Activated T-helper 9 cell treated with anti-CD3 and anti-CD28 coated beads, Interleukin-2, amount 50 U/mL, for 16 hours (primary cell): ENCODE measurements at places on chromosomes 7 and 10.

- DNase-seq: no peak
Observed at GRCh38 chr10:123621492-123621891, 44.7 kb upstream of the GPR26 start.

DNA sequence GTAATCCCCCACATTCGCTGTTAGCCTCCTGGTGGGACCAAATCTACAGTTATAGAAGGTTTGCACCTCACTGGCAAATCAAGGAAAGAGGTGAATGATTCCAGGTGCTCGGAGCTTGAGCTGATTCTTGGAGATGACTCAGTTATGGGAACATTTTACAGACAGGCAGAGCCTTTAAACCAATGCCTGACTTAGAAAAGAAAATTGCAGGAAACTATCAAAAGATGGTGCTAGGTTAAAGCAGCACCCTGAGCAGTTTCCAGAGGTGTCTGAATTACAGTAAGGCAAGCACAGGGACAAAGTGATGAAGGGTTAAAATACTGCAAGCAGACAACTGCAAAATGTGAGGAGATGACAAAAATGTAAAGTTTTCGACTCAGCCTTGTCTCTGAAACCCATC, 2.9 kb downstream of the LRRTM3 start:
- DNase-seq: no peak

DNA sequence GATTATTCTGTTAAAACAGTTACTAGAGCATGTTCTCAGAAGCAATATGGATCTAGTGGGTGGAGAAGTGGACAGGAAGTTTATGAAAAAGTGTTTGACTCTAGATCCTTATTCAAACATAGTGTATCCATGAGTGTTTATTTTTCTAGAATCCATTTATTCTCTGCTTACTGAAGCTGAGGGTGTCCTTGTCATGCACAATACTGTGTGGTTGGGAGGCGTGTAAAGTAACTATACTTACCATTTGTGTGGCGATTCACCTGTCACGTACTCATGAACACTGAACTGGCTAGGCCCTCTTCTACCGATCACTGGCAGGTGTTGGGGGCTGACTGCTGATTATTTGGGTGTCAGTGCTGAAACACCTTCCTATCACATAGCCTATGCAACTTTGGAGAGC, 74.0 kb downstream of the POU6F2 start:
- no peak for DNase-seq

GRCh38 chr10:53899463-53900160, 901.4 kb downstream of the PCDH15 start:
- no peak for DNase-seq

- no peak for DNase-seq
Observed at GRCh38 chr10:24701447-24701846, 22.2 kb downstream of the ARHGAP21 start.

DNA sequence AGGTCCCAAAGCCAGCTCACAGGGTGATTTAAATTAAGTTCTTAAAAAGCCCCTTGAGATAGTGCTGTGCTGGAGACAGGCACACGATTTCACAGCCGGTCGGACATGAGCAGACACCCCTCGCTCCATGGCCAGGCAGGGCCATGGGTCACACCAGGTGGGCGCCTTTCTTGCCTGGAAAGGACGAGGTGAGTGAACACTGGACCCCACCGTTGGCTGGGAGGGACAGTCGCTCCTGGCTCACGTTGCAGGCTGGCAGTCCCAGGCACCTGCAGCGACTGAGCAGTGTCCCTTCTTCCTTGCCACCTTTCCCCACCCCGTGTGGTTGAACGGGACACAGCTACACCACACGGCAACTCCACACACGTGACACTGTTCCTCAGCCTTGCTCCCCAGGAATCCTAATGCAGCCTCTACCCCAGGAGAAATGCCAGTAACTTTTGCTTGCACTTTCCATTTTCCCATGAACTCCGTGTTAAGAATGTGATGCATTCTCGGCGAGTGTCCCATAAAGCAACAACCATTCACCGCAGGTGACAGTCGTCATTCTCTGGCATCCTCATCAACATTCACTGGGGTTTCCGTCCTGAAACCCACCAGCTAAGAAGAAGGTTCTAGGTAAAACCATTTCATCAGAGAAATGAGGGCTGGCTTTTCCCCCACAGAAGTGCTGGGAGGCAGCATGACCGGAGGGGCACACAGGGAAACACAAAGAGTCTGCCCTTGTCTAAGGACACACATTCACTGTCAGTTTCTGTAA, 217.4 kb downstream of the ZMYND11 start:
- DNase-seq: no peak

GRCh38 chr10:92699518-92700381, 10.0 kb downstream of the HHEX start:
- no peak for DNase-seq

DNA sequence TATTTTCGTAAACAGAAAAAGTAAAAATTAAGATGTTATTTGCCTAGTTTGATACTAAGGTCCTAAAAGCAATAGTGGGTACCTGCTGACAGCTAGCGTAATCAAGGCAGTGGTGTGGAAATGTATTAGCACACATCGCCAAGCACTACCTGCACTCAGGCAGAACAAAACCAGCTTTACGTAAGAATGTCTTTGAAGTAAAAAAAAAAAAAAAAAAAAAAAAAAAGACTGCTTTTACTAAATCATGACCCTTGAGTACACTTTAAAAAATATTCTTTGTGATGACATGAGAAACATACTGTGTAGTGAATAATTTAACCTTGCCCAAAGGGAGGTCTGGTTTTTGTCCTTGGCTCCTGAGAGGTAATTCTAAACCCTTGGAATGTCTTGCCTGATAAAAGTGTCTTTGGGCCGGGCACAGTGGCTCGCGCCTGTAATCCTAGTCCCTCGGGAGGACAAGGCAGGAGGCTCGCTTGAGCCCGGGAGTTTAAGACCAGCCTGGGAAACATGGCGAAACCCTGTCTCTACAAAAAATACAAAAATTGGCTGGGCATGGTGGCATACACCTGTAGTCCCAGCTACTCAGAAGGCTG, 12.7 kb downstream of the XRCC2 start:
- no peak for DNase-seq

GRCh38 chr10:113895018-113895417, 40.6 kb downstream of the NHLRC2 start:
- no peak for DNase-seq

GRCh38 chr10:13527864-13528122, 1.0 kb downstream of the BEND7 start:
- DNase-seq: no peak

DNA sequence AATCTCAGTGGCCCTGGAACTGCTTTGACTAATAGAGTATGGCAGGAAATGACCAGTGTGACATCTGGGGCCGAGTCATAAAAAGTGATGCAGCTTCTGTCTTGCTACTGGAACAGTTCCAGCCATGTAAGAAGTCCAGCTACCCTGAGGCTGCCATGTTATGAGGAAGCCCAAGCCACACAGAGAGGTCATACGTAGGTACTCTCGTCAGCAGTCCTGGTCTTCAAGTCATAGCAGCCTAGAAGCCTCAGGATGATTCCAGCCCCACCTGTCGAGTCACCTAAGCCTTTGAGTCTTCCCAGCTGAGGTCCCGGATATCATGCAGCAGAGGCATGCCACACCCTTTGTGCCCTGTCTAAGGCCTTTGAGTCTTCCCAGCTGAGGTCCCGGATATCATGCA, 92.1 kb downstream of the PPP1R3C start:
- no peak for DNase-seq

GRCh38 chr7:130436253-130436652, 4.6 kb downstream of the CEP41 start:
- no peak for DNase-seq

- DNase-seq: no peak
Observed at GRCh38 chr7:22578007-22578733, 78.2 kb upstream of the STEAP1B start.

DNA sequence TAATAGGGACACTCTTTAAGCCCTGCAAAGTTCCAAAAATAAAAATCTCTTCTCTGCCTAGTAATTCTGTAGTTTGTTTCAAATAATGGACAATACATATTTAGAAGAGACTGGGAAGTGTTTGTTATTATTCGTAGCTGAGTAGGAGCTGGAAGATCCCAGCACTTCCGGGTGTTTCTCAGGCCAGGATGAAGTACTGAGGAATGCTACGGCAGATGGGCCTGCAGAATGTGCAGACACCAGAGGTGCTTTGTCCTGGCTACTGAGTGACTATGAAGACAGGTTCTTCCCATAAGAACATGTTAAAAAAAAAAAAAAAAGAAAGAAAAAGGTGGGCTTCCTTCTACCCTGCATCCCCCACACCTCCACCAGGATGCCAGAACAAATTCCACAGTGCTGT, 36.1 kb downstream of the ETV1 start:
- no peak for DNase-seq

DNA sequence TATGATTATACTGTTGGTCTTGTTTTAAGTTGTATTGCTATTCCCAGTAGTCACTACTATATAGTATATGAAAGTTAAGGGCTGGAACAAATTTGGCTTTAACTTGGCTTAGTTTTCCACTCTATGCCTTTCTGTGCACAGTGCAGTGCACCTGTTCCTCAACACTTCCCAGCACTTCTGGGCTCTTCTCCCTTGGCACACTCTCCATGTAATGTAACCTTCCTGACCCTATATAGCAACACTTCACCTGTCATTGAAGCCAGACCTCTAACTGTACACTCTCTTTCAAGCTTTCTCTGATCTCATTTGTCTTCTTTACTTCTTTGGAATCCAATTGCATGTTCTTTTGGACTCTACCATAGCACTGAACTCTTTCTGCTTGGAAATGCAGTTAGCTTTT, 83.9 kb upstream of the SMIM30 start:
- no peak for DNase-seq

DNA sequence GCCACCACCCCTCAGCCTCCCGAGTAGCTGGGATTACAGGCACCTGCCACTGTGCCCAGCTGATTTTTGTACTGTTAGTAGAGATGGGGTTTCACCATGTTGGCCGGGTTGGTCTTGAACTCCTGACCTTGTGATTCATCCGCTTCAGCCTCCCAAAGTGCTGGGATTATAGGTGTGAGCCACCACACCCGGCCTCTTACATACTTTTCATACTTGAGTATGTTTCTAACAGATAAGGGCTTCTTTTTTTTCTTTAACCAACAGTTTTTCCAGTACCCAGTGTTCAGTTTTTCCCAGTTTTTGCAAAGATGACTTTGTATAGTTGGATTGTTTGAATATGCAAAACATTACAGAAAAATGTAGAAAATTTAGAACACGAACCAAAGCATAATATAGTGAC, 7.7 kb downstream of the EIF4H start:
- no peak for DNase-seq

- no peak for DNase-seq
Observed at GRCh38 chr7:20122073-20122472, 95.1 kb downstream of the MACC1 start.

DNA sequence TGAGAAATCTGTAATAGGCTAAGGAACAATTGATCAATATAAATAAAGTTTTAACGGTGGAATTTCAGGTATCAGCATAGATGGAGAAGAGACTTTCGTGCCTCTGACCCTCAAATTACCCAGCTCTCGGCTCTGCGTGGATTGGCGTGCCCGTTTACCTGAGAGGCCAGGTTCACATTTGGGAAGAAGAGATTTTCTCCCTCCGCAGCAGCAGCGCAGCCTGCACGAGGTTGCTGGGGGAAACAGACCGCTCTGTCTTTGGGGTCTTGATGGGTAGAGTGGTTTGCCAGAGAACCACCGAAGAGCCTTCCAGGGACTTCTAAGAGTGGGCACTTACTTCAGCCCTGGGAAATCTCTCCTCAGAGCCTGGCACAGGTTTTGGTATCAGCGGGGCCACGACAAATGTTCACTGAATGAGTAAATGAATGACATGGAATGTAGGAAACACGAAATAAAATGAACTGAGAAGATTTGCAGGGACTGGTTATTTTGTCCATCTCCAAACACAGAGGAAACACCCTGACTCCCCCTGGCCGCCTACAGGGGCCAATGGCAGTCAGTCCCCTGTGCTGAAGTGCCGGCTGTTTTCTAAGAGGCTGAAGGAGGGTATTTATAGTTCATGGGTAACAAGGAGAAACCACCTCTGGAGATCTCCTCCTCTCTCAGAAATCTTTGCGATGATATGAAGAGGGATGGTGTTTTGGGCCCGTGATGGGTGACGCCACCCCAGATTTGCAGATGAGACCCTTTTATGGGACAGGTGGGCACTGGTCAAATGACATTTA, 338.5 kb downstream of the ADARB2 start:
- DNase-seq: no peak

GRCh38 chr10:68043030-68043429, 32.1 kb downstream of the HERC4 start:
- DNase-seq: no peak

DNA sequence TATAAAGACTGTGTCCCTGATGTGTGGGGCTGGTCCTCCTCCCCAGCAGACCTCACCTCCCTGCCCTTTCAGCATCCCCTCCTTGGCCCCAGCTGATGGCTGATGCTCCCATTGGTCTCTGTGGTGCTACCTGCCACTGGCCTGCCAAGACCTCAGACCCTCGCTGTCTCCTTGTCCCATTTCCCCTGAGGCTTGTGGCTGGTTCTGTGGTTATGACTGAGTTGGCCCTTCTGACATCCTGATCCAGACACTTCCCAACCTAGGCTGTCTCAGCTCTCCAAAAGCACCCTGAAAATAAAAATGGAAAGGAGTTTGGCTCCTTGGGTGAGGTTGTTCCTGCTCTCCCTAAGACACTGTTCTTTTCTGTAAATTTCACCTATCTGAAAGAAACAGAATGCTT, 214.2 kb downstream of the RPS24 start:
- DNase-seq: no peak

- no peak for DNase-seq
Observed at GRCh38 chr10:109933984-109934565, 10.8 kb upstream of the XPNPEP1 start.

GRCh38 chr7:155746188-155746587, 66.1 kb downstream of the SHH start:
- DNase-seq: no peak

GRCh38 chr7:80362010-80362618, 149.8 kb downstream of the GNAT3 start:
- no peak for DNase-seq

DNA sequence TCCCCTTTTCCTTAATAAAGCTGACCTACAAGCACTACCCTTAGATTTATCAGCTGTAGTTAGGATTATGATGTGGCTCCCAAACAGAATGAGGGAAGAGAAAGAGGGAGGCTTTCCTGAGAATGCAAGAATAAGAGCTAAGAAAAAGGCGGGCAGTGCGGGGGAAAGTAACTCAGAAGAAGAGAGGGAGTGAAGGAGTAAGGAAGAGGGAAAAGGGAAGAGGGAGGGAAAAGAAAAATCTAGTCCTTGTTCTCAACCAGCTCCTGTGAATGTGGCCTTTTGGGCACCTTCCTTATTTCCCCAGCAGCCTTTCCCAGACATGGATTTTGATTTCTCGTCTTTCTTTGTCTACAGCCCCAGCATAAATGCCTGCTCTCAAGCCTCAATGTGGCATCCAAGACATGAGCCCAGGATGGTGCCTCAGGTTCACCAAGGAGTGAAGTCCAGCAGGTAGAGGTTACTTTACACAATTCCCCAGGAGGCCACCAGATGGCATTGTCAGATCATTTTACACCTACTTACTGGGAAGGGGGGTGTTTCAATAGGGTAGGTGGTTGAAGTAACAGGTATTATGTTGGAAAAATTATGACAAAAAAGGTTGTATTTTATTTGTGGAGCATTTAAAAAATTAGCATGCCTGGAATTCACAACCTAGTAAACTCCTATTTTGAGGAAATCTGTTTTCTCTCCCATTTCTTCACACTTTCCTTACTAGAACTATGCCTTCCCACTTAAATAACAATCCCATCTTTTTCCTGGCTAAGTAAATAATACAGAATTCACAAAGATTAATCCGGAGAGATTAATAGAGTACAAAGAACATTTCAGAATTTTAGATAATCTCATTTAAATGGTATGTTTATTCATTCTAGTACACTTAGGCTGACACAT, 106.5 kb downstream of the HTR7 start:
- peak; percentile 9 for DNase-seq
